ENCODE measurements at places on chromosomes 11 and 22. TPM values are rescaled to one million over a fixed set of nuclear protein-coding genes. Genes with fewer than 3 reads are reported as not detected.

TSSK2 gene
- total RNA-seq = 0.59 TPM

C11orf91 gene
- total RNA-seq = not detected

C11orf21 gene
- 0.63 TPM for total RNA-seq

GGA1 gene
- total RNA-seq = 90.5 TPM

SCN4B gene
- total RNA-seq = 15.7 TPM

IFITM1 gene
- total RNA-seq = 163 TPM

Measured in thyroid gland (tissue), 4 donors.